ENCODE measurements at places on chromosomes 6 and 20. TPM values are rescaled to one million over a fixed set of nuclear protein-coding genes. Genes with fewer than 3 reads are reported as not detected.

CAGE1 gene
- total RNA-seq: not detected

GINM1 gene
- 40.8 TPM for total RNA-seq

LAMA2 gene
- total RNA-seq: 1.6 TPM

NRN1 gene
- total RNA-seq: 47.7 TPM

PTCRA gene
- not detected for total RNA-seq

PPP1R3G gene
- 0.38 TPM for total RNA-seq

ZNF831 gene
- not detected for total RNA-seq

ANGPT4 gene
- total RNA-seq: not detected

TRIM31 gene
- total RNA-seq: not detected

MAPK13 gene
- 4.9 TPM for total RNA-seq

RAET1G gene
- total RNA-seq: 0.33 TPM

DHX16 gene
- 33.6 TPM for total RNA-seq

C6orf163 gene
- total RNA-seq: 2.9 TPM

C6orf52 gene
- not detected for total RNA-seq

PHF10 gene
- 28.4 TPM for total RNA-seq

ZFP57 gene
- total RNA-seq: not detected

TTK gene
- total RNA-seq: 9.5 TPM

KCNK17 gene
- not detected for total RNA-seq
